ENCODE measurements at places on chromosomes 16 and 17. TPM values are rescaled to one million over a fixed set of nuclear protein-coding genes. Genes with fewer than 3 reads are reported as not detected.

DNA sequence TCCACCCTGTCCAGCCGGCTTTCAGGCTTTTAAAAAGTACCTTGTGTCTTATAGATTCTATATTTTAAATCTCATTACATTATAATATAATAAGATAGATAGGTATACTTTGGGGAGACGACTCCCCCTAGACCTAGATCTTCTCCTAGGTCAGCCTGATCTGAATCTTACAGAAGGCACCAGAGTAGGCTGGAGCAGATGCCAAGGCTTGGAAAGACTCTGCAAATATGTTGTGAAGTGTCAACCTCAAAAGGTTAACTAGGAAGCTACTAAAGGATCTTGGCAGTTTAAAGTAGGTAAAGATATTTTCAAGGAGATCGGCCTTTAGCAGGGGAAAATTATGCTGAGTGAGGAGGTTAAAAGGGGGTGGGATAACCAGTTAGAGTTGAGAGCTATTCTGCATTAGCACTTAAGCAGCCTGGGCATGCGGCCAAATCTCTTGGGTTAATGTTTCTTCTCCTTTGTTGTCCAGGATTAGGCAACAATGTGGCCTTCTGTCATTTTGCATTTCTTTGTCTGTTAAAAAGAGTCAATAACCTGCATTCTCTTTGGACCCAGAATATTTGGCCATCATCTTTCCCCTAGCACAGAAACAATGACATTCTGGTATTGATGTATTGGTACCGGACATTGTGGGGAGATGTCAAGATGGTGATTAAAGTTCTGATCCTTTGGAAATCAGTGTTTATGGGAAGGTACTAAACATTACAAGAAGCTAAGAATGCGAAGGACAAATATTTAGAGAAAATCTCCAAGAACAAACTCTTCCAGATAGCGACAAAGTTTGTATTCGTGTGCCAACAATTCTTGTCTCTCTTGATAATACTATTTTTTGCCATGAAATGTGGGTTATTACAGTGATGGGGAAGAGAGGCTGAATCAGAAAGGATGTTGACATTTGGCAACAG, 51.2 kb upstream of the DHX40 start:
- peak; percentile 92 for DNase-seq

DNA sequence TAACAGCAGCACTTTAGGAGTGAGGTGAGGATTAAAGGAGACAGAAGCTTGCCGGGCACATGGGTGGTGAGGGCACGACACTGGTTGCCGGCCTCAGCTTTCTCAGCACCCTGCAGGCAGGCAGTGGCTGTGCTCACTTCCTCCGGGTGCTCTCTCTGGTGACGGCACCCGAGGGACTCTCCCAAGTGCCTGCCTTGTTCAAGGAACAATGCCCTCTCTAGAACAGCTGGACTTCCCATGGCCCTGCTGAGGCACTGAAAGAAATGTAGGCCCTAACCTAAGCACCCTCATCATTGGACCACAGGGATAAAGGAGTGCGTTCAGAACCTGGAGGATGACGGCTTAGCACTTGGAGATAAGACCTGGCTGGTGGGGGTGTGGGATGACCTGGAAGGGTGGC, 72.7 kb downstream of the N4BP1 start:
- DNase-seq, result no peak

DNA sequence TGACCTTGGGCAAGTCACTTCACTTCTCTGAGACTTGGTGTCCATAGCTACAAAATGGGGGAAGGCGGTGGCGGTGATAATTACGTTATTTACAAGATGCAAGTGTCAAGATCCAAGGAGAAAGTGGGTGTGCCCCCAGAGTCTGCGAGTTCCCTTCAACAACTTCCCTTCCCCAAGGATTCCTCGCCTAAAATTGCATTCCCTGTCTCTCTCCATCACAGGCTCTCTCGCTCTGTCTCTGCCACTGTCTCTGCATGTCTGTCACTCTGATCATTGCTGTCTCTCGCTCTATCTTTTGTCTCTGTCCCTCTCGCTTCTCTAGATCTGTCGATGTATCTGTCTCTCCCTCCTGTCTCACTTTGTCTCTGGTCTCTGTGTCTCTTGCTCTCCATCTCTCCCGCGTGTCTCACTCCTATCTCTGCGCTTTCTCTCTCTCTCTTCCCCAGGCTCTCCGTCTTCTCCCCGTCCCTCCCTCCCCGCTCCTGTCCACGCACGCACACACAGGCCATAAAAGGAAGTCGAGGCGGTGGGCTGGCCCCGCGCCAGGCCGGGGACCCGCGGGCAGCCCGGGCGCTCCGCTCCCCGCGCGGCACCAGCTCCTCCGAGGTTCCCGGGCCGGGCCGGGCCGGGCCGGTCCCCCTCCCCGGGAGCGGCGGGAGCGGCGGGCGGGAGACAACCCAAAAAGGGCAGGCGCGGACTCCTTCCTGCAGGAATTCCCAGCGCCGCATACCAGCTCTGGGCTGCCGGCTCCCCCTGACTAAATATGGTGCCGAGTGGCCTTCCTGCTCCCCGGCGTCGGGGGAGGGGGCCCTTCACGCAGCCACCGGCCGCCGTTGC, 1.1 kb upstream of the MYH11 start:
- DNase-seq, result no peak

- no peak for DNase-seq
Observed at GRCh38 chr17:81402981-81403467, 7.8 kb downstream of the BAHCC1 start.

GRCh38 chr16:25431472-25431871, 173.8 kb upstream of the ZKSCAN2 start:
- DNase-seq, result no peak

- DNase-seq, result no peak
Observed at GRCh38 chr17:65457635-65458257, 103.7 kb downstream of the AXIN2 start.

GRCh38 chr17:55659661-55660060, 63.0 kb downstream of the TMEM100 start:
- DNase-seq, result no peak

DNA sequence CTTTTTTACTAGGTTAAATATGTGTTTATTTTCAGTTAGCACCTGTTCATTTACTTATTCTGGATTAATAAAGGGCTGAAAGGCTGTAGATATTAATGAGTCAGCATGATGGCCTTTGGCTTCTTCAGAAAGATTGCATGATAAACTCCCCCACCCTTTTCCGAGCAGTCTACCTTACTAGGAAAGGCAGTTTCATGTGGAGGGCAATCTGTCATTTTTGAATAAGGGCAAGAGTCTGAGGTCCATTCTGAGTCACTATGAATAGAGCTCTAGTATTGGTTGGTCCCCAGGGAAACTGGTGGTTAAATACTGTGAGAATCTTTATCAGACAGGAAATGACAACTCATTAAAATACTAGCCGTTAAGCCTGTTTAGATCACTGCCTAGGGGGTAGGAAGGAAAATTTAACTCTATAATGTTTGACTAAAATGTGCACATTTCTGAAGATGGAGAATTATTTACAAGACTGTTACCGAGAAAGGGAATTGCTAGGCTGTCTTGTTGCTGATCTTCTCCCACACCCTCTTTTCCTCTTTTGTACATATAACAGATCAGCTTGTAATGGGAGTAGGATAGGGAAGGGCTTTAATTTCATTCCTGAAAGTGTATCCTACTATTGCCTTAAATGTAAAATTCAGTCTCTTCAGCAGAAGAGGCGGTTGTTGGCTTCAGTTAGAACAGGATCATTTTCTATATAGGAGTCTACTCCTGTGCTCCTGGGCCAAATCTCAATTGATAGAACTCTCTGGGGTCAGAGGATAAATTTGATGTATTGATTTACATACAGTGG, 63.3 kb downstream of the TUBD1 start:
- DNase-seq, result peak; percentile 98

DNA sequence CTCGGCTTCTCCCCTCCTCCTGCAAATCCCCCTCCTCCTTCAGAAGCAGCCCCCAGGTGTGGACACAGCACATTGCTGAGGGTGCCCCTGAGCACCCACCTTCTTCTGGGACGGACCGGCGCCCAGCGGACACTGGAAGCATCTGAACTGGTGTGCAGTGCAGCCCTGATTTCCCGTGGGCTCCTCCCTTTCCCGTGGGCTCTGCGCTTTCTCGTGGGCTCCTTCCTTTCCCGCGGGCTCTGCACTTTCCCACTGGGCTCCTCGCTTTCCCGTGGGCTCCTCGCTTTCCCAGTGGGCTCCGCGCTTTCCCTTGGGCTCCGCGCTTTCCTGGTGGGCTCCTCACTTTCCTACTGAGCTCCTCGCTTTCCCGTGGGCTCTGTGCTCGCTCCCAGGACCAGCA, 32.6 kb upstream of the ACSF3 start:
- DNase-seq, result no peak

- DNase-seq, result peak; percentile 65
Observed at GRCh38 chr17:67221062-67221998, 23.7 kb downstream of the HELZ start.

DNA sequence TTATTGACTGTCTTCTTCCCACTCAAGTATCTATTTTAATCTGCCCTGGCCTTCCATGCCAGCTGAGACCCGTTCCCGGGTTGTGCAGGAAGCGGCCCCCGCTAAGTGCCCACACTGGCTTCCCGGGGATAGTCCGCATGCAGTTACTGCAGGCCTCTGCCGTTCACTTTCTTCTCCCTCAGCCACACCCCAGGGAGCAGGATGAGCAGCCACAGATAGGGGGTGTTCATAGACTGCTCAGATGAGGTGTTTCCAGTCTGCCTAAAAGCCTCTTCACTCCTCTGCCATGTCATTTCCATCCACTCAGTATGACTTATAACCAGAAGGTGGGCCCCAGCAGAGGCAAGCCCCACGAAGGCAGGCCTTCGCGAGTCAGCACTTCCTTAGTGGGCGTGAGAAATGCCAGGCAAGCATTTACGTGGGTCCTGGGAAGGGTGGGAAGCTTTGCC, 7.7 kb downstream of the MED9 start:
- DNase-seq, result no peak

DNA sequence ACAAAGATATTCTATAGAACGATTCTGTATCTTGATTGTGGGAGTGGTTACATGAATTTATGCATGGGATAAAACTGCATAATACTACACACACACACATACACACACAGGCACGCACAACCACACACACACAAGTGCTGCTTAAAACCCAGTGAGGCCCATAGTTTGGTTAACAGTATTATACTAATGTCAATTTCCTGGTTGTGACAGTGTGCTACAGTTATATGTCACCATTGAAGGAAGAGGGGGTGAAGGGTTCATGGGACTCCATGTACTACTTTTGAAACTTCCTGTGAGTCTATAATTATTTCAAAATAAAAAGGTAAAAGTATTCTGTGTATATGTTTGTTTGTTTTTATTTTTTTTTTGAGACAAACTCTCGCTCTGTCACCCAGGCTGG, 8.1 kb downstream of the ZC3H7A start:
- no peak for DNase-seq

DNA sequence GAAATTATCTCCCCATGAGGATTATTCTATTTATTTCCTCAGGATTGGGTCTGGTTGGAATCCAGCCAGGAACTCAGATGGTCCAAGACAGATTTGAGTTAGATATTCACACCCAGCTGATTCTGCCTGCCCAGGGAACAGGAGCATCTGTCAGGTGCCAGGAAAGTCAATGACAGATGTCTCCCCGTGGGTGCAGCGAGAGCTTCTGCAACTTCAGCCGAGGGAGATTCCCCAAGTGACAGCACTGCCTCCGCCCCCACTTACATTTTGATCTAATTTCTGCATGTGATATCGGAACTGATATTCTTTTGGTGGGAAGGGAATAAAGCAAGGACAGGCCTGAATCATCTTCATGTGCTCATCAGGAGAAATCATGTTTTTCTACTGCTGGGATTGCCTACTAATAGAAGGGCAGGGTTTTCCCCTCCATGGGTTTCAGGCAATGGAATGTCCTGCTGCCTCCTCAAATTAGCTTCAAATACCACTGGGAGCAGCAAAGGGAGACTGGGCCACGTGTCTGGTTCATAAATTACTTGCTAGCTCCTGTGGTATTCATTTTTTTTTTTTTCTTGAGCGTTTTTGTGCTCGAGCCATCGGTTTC, 15.7 kb upstream of the DHX8 start:
- peak; percentile 55 for DNase-seq

The PRR35 gene
- total RNA-seq, result not detected

The RNF222 gene
- total RNA-seq, result not detected

The HIC1 gene
- 0.59 TPM for total RNA-seq

The ITGAL gene
- total RNA-seq, result not detected
